Fibroblast of upper back skin (primary cell): ENCODE measurements at places on chromosomes 4 and X.

- DNase-seq = no peak
Measured at GRCh38 chrX:108285918-108286317, 152.3 kb downstream of the COL4A6 start.

DNA sequence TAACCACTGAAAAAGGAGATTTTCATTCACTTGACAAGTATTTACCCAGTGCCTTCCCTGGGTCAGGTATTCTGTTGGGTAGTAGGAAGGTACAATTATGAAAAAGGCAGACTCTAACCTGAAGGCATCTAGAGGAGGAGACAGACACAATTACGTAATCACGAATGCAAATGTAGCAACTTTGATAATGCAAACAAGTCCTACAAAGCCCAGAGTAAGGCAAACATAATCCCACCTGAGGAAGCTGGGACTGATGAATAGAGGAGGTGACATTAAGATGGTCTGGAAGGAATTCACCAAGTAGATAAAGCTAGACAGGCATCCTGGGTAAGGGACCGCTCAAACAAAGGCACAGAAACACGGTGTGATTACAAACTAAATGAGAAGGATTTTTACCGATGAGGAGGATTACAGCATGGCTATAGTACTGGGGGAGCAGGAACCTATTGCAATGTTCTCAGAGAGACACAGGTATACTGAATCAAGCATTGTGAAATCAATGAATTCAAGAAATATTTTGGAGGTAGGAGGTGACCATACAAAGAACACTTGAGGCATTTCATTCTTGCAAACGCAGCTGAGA lies 37.1 kb downstream of the TMEM150C start:
- no peak for DNase-seq

- no peak for DNase-seq
Measured at GRCh38 chr4:163611784-163612445, 117.4 kb downstream of the TMA16 start.

GRCh38 chr4:177509226-177509745 lies 67.0 kb upstream of the AGA start:
- DNase-seq = no peak

DNA sequence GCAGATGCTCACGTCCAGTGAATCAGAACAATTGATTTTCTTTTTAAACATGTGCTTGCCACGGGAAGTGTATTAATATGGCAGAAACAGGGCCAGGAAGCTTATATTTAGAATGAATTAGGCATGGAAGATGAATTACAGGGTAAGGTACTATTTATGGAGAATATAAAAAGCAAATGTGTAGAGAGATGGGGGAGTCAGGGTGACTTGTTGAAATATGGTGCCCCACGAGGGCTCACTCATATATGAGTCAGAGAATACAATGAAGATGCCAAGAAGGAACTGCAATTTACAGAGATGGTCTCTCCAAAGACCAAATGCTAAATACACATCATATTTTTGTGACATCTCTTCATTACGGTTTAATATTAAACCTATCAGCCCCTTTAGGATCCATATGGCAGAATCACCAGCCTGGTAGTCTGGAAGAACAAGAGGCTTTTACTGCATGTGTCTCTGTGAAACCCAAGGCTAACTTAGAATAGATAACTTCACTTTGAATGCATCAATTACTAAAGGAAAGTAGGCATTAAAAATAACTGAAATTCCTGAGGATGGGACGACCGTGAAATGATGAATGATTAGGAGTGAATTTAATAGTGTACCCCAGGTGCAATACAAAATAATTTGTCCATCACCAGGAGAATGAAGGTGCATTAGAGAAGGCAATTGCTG lies 385.3 kb downstream of the ARHGAP24 start:
- DNase-seq = peak; percentile 68

DNA sequence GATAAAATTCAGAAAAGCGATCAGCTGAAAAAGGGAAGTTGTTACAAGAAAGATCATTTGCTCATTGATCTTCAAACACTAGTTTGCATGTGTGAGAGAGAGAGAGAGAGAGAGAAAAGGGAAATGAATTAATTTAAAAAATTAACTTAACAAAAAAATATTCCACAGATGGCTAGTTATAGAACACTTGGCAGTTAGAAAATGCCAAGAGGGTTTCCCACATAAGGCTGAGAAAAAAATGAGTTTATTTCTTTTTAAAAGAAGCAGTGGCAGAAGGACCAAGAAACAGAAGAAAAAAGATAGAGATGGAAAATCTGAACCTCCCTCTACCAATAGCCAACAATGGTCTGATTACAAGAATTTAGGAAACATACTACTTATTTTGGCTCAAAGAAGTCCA lies 47.1 kb downstream of the FGF13 start:
- DNase-seq = no peak

DNA sequence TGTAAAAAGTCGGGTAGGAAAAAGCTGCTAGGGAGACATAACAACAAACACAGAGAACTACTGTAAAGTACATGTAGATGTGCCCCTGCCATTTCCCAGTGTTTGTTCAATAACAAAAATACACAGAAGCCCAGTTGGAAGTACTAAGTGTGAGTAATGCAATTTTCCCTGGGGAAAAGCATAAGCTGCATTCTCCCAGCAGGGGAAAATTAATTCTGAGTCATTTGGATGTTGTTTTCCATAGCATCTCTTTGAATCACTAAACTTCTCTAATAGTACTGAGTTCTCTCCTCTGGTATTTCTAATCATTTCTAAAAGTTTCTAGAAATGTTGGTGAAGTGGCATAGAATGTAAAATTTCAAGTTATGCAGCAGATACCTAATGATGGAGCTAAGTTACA lies 1114.9 kb downstream of the C4orf33 start:
- DNase-seq = peak; percentile 79

GRCh38 chr4:14893713-14894112 lies 108.6 kb upstream of the CPEB2 start:
- DNase-seq = no peak

DNA sequence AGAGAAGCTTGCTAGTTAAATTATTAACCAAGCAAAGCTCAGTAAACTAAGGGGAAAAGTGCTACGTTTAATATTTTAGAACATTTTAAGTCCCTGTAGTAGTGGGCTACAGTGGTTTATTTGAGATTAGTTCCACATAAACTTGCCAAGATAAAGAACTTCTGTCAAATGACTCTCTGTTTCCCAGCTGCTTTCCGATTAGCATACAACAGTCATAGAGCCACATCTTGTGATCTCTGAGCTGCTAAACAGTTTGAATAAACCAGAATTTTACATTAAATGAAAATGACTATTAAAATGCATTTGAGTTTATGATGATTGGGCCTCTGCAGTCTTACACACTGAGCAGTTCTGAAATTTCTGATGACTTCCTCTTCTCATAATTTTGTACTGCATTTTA lies 568.5 kb downstream of the IQCM start:
- DNase-seq = no peak

- DNase-seq = peak; percentile 58
Measured at GRCh38 chr4:84632092-84632491, 49.2 kb downstream of the CDS1 start.

DNA sequence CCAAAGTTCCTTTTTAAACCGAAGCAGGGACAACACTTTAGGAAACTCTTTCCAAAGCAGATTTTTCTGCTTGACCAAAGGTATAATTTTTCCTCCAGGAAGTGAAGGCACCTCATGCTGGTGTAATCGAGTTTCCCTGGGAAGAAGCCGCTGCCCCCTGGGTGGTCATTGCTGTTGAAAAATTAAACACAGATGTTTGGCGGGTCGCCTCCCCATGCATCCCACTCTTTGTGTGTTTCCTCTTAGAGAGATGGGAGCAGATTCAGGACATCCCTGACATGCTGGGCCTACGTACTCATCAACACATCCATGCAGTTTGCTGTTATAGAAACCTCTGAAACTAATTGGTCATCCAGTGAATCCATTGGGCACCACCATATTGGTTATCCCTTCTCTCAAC lies 179.2 kb upstream of the HCCS start:
- DNase-seq = peak; percentile 69

DNA sequence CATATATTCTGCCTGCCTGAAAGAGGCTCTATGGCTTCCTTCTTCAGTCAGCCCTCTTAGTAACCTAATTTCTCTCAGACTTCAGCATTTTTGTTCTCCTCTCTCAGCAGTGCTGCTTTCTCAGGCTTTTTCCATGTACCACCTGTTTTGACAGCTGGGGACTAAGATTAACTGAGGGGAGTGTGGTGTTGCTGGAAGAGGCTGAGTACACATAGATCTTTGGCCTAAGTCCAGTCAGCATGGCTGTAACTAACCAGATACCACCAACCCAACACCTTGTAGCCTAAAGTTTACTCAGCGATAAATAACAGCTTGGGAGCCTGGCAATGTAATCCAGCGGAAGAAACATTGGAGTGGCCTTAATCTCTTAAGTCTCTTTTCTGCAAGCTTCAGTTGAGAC lies 85.5 kb downstream of the RTL3 start:
- DNase-seq = no peak

DNA sequence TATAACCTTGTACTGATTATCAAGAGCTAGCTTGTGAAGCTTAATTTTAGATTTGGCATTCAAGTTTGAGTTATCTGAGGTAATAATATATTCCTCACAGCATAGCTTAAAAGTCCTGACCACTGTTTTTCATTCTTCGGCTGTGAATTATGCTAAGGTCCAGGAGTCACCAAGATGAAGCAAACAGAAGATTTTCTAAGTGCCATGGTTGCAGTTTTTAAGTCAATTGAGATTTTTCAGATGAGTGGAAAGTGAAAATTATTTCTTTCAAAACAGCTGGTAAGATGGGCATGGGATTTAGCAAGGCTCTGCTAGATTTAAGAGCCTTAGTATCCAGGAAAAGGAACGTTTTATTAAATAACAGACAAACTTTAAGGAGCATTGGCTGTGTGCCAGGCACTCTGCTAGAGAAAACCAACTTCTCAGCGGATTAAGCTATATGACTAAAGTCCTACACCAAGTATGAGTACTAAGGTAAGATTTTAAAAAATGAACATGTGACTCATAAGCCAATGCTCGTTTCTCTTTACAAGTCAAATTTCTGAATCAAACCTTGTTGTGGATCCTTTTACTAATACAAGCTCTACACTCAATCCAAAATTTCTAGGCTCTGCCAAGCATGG lies 149.9 kb upstream of the IL15 start:
- DNase-seq = peak; percentile 88

DNA sequence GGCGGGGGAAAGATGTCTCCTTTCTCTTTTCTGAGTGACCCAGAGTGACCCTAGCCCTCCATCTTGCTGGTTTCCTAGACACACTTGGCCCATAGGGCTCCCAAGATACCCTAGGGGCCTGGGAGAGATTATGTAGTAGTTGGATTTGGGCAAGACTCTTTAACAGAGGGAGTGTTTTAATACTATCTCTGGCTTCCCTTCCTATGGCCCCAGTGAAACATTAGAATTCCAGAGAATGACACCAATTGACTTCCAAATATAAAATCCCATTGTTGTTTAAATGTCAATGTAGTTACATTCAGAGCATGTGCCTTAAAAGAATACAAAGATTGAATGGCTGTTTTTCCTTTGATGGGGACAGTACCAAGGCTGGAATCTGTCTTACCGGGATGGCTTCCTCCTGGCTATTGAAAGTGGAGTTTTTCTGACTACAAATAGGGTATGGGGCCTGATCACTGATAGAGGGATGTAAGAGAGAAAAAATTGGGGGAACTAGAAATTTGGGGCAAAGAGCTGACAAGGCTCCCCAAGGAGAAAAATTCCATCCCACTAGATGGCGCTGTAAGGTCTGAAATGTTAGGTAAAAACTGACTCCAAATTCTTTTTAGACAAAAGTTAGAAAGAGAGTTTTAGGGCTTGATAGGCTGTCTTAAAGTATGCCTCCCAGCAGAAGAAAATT lies 10.7 kb downstream of the TENT5D start:
- no peak for DNase-seq

- DNase-seq = peak; percentile 79
Measured at GRCh38 chr4:113444386-113444785, 317.2 kb downstream of the CAMK2D start.

GRCh38 chr4:823761-824460 lies 2.0 kb downstream of the CPLX1 start:
- DNase-seq = no peak

DNA sequence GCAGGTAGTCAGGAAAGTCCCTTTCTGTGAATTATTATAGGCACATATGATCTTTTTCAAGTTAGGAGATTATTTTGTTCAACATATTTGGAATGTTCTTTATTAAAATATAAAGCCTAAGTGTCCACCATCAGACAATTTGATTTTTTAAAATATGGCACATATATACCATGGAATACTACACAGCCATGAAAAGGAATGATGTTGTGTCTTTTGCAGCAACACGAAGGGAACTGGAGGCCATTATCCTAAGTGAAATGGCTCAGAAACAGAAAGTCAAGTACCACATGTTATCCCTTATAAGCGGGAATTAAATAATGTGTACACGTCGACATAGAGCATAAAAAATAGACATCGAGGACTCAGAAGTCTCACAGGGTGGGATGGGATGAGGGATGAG lies 73.0 kb downstream of the DHRSX start:
- no peak for DNase-seq

DNA sequence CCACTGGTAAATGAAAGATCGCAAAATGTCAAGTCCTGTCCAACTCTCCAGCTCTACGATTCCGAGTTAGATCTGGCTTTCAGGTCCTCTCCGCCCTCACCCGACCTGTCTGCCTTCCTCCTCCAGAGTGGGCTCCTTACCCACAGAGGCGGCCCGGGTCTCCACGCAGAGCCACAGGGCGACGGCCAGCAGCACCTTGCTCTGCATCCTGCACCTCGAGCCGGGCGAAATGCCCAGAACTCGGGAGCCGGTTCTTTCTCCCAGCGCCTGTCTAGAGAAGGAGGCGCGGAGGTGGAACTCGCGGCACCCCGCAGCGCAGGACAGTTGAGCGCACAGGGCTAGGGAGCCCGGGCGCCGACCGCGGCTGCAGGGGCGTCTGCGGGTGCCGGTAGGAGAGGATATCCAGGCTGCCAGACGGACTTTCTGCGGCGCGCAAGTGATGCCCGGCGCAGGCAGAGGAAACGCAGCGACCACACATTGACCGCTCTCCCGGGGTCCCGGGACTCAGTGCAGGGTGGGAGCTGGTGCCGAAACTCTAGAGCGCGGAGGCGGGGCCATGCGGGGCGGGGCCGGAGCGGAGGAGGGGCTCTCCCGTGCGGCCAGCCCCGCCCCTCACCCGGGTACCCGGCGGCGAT lies at the start of gene KDR:
Gene KDR, minus strand, starts transcription at position 509 of the 635 bp plus-strand sequence. Its CDS starts 302 bp downstream, at position 207.
- DNase-seq = peak; percentile 20

DNA sequence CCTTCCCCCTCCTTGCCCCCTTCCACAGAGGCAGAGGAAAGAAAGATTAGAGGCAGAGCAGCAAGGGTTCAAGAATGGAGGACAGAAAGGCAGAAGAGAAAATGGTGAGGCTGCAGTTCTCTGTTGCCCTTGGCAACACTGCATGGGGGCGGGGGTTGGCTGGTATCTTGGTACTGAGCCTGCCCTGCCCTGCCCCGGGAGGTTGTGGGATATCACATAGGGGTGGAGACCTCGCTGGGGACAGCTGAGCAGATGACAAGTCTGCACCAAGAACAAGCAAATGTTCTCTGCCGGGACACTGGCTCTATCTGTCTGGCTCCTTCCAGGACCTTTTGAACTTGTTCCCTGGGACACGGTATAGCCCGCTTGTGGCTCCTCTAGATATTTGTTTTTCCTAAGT lies 39.8 kb downstream of the NHS start:
- no peak for DNase-seq

DNA sequence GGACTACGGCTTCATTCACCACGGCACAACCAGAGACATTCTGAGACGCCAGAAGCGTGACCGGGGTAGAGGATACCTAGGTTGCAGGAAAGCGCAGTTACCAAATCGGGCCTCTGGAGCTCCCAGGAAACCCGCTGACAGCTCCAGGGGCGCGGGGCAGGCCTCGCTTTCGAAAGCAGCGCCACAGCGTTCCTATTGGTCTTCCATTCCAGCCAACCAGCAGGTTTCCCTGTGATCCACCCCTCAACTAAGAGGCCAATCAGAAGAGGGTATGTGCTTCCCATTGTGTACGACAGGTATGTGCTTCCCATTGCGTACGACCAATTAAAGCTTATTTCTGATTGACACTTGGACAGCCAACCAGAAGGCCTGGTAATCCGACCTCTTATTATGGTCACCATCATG lies 14.9 kb downstream of the SNX12 start:
- DNase-seq = peak; percentile 2
